ENCODE measurements at places on chromosomes 12 and 14. TPM values are rescaled to one million over a fixed set of nuclear protein-coding genes. Genes with fewer than 3 reads are reported as not detected.

FIGNL2 gene
- total RNA-seq, result 0.29 TPM

GNB3 gene
- total RNA-seq, result 1.7 TPM

NRL gene
- total RNA-seq, result 0.87 TPM

TRIM9 gene
- total RNA-seq, result 0.50 TPM

C12orf43 gene
- total RNA-seq, result 13.8 TPM

MRPS35 gene
- 68.7 TPM for total RNA-seq

KRT7 gene
- 8.7 TPM for total RNA-seq

ANKRD33 gene
- total RNA-seq, result 0.15 TPM

KLRD1 gene
- 0.66 TPM for total RNA-seq

ASPG gene
- not detected for total RNA-seq
